ENCODE measurements at places on chromosomes 2 and 18.

DNA sequence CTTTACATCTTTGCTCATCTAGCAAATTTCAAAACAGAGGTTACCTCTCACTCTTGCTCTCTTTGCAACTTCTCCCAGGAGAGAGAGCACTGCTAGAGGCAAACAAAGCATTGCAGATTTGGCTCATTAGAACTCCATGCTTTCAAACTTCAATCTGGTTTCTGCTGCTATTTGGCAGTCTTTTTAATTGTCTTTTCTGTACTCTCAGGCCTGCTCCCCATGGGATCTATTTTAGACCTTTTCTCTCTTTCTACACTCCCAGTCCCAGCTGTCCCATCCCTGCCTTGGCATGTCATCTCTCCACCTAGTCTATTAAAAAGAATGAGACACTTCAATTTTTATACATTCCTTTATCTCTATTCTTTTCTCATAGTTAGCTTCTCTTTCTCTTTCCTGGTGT is 15.2 kb downstream of the KCNJ3 start:
- DNase-seq: no peak

DNA sequence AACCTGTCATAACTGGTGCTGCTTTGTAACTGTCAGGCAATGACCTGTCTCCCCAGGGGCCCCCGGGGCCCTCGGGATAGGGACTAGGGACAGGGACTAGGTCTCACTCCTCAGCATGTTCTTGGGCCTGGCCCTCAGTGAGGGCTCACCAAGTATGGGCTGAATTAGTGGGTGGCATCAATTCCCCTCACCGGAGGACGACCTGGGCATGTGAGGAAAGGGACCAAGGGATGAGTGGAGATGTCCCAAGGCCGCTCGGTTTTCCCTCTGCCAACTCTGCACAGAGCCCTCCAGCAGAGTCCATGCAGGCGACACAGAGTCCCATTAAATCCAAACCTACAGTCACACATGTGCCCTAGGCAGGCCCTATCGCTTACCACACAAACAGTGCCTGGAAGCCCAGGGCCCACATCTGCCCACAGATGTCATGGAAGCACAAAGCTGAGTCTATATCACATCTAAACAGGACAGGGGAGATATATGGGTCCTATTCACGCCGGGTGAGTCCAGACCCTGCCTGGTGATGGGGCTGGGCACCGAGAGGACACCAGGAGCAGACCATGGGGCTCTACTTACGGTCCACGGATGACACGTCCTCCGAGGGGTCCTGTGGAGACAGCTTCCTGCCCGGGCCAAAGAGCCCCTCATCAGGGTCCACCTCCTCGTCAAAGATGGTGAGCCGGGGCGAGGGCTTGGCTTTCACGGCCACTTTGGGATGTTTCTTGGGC is 26.6 kb downstream of the HS1BP3 start:
- DNase-seq: no peak

GRCh38 chr18:75124551-75124950 is 84.4 kb downstream of the PTGR3 start:
- no peak for DNase-seq

GRCh38 chr2:60710707-60711106 is 45.4 kb upstream of the PAPOLG start:
- peak; percentile 20 for DNase-seq

DNA sequence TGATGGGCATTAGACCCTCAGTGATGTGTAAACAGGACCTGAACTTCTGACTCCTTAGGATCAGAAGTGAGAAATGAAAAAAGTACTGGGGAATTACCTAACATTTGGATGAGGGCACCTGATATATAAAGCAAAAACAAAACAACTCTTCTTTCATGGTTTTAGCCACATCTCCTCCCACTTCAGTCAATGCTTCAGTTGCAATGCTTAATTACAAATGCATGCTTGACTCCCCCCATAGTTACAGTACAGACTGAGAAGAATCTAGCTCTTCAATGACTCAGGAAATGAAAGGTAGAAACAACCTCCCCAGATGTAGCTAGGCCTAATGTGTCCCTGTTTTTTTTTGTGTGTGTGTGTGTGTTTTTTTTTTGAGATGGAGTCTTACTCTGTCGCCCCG is 276.8 kb upstream of the POU3F3 start:
- no peak for DNase-seq

- no peak for DNase-seq
Observed at GRCh38 chr2:144559242-144559641, 39.3 kb upstream of the ZEB2 start.

DNA sequence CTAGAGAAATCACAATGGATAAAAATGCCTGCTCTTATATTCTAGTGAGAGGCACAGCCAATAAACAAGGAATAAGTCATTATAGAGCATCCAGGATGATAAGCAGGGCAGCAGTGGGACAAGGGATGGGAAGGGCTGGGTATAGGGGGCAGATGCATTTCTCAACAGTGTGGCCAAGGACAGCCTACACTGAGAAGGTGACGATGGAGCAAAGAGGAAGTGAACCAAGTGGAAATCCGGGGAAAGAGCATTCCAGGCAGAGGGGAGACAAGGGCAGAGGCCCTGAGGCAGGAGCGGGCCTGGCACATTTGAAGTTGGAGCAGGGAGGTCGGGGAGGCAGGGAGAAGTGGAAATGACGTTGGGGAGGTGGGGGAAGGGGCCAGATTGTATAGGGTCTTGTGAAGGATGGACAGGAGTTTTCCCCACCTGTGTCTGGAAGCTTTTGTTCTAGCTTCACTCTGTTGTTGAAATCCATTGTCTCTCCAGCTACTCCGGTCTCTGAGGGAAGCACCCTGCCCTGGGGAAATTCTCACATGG is 17.6 kb downstream of the TMEM177 start:
- DNase-seq: no peak

DNA sequence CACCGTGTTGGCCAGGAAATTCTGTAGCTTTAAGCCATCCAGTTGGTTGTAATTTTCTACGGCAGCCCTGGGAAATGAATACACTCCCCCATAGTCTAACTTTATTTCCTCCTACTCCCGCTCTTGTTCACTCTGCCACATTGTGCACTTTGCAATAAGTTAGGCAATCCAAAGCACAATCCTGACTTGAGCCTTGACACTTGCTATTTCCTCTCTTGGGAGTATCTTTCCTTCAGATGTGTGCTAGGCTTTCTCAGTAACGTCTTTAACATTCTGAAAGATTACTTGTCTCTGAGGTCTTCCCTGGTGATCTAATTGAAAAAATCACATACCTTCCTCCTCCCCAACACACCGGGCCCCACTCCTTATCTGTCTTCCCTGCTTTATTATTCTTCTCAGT is 65.9 kb upstream of the RAB27B start:
- no peak for DNase-seq

- DNase-seq: no peak
Observed at GRCh38 chr18:67417864-67418523, 98.5 kb downstream of the DSEL start.

DNA sequence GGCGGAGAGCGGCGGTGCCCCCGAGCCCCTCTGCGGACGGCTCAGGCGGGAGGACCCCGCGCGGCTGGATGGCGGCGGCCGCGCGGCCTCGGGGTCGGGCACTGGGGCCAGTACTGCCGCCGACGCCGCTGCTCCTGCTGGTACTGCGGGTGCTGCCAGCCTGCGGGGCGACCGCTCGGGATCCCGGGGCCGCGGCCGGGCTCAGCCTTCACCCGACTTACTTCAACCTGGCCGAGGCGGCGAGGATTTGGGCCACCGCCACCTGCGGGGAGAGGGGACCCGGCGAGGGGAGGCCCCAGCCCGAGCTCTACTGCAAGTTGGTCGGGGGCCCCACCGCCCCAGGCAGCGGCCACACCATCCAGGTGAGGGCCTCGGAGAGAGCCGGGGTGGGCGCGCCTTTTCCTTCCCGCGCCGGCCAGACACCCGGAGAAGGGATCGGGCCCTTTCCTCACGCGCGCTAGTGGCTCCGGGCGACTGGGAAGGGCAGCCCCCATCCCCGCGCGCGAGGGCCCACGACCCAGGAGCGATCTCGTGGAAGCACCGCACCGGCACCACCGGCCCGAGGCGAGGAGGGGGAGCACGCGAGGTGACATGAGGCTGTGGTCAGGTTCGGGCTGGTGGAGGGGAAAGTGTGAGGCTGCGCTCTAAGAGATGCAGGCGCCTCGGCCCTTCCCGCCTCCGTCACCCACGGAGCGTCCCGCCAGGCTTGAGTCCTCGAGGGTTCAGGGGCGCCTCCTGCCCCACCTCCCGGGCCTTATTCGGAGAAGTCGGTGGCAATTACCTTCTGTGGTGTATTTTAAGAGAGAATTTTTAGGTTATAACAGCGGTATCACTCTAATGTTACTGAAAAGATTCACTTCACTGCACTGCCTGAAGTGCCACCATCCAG is 607 bp downstream of the LAMA3 start:
- DNase-seq: peak; percentile 74

GRCh38 chr18:61531182-61531581 is 198.0 kb downstream of the CDH20 start:
- DNase-seq: no peak

- no peak for DNase-seq
Observed at GRCh38 chr2:214706986-214707385, 102.5 kb downstream of the BARD1 start.

DNA sequence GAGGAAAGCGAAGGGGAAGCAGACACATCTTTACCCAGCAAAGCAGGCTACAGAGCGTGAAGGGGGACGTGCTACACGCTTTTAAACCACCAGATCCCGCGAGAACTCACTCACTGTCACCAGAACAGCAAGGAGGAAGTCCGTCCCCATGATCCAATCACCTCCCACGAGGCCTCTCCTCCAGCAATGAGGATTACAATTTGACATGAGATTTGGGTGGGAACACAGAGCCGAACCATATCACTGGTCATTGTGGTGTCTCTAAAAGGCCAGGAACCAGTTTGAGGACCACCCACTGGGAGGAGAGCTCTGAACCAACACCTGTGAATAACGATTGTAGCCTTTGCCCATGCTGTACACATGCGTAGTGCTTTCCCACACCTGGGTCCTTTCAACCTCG is 116.6 kb upstream of the FAM136A start:
- DNase-seq: no peak

DNA sequence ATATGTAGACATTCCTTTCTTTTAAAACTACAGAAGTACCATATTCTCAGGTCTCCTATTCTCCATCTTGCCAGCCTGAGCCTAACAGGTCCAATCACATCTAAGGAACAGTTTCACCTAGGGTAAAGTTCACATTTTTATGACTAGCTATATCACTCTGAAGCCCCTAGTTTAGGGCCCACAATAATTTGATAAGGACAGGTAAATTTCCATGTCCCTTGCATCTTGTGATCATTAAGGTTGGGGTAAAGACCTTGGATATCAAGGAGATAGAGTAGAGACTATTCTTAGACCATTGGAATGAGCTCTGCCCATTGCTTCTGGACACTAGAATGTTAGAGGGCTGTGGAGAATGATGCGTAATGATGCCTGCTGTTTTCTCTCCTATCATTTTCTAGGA is 185.7 kb downstream of the SLC8A1 start:
- DNase-seq: no peak

DNA sequence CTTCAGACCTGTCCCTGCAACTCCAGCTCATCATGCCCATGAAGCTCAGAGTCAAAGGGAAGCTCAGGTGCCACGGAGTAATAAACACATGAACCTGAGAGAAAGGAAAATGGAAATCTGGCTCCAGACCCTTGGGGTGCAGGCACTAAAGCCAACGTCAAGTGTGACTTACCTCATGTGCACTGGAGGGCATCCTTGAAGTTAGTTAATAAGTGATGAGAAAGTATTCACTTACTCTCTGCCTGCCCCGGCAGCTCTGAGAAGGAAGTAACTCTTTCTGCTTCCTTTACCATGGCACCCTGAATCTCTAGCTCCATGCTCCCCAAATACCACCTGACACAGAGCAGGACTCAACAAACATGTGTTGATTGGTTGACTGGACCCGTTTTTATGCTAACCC is 21.4 kb upstream of the AGAP1 start:
- DNase-seq: no peak

DNA sequence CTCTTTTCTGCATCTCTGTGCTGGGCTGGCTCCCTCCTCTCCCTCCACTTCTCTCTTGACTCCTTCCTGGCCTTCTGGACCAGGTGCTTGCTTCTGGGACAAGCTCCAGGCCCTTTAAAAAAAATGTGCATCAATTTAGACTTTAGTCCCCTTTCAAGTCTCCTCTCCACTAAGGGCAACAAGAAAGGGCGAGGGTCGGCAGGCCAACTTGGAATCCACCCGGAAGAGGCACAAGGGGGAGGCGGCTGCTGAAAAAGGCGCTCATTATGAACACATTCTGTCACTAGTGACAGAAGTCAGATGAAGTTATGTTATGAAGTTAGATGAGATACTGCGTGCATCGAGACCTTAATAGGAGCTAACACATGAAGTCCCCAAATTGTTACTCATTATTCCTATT is 13.6 kb upstream of the RHOB start:
- DNase-seq: no peak

DNA sequence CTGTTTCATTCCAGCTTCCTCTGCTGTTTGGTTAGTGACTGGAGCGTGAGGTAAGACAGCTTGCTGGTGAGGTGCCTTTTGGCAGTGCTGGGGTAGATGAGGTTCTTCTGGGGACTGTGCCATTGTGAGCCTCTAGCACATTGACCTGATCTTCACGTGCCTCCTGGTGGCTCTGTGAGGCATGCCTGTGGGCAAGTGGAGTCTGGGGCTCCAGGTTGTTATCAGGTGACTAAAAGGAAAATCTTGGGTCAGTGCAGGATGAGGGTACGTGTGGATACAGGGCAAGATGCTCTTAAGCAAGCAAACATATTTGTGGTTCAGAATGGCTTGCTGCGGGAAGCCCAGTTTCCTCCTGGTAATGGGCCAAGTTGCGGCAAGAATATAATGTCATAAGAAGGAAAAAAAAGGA is 75.4 kb downstream of the FHOD3 start:
- DNase-seq: no peak

DNA sequence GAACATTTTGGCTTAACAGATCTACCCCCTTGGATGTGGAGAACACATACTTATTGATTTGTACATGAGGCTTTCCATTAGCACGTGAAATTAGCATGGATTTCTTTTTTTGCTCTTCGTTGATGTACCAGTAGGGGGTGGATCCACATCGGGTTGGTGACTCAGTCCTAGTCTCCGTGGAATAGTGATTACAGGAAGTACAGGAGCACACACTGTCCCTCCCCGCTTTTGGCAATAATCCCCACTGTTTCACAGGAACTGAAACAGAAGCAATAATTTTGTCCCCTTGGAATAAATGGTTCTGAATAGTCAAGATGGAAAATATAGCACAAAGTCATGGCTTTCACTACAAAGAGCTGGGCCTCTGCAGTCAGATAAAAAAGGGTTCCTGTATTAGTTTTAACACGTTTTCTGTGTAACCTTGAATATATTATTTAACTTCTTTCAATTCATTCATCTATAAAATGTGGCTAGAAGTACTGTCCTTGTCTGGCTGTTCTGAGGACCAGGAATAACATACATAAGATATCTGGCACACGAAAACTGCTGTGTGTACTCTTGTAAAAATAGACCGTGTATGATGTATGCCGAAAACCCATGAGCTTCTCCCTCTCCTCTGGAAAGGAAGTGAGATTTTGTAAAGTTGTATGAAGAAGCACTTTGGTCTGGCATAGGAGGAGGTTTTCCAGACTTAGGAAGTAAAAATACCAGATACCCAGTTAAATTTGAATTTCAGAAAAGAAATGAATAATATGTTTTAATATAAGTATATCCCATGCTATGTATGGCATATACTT is 229.2 kb downstream of the GALR1 start:
- no peak for DNase-seq
